Type B pancreatic cell (in vitro differentiated cells): ENCODE measurements at places on chromosomes 5 and 9.

- no peaks in the 10 kb centered on the region for H3K27me3 ChIP-seq
- H3K27ac ChIP-seq = no peak overlapping the region
- H3K4me3 ChIP-seq = no peak overlapping the region
- H3K36me3 ChIP-seq = peaks cover 40% of the 10 kb centered on the region
- DNase-seq = no peak
- H3K4me1 ChIP-seq = peaks cover 5% of the 10 kb centered on the region
Measured at GRCh38 chr5:109853377-109853776, 163.7 kb downstream of the MAN2A1 start.

DNA sequence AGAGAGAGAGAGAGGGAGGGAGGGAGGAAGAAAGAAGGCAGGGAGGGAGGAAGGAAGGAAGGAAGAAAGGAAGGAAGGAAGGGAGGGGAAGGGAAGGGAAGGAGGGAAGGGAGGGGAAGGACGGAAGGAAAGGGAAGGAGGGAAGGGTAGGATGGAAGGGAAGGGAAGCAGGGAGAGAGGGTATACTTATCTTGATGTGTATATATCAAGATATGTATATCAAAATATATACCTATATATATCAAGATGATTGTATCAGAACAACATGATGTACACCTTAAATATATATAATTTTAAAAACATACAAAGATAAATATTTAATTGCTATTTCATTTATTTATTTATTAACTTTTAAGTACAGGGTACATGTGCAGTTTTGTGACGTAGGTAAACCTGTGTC is 96.8 kb upstream of the ADAMTS16 start:
- DNase-seq = no peak
- H3K4me3 ChIP-seq = no peak overlapping the region
- H3K4me1 ChIP-seq = no peaks in the 10 kb centered on the region
- H3K36me3 ChIP-seq = no peaks in the 10 kb centered on the region
- H3K27ac ChIP-seq = no peak overlapping the region
- H3K27me3 ChIP-seq = peaks cover 3% of the 10 kb centered on the region

- H3K4me3 ChIP-seq = no peak overlapping the region
- DNase-seq = no peak
- H3K4me1 ChIP-seq = peaks cover 28% of the 10 kb centered on the region
- H3K27ac ChIP-seq = no peak overlapping the region
- no peaks in the 10 kb centered on the region for H3K36me3 ChIP-seq
Measured at GRCh38 chr9:120918931-120919842, 7.4 kb downstream of the TRAF1 start.

DNA sequence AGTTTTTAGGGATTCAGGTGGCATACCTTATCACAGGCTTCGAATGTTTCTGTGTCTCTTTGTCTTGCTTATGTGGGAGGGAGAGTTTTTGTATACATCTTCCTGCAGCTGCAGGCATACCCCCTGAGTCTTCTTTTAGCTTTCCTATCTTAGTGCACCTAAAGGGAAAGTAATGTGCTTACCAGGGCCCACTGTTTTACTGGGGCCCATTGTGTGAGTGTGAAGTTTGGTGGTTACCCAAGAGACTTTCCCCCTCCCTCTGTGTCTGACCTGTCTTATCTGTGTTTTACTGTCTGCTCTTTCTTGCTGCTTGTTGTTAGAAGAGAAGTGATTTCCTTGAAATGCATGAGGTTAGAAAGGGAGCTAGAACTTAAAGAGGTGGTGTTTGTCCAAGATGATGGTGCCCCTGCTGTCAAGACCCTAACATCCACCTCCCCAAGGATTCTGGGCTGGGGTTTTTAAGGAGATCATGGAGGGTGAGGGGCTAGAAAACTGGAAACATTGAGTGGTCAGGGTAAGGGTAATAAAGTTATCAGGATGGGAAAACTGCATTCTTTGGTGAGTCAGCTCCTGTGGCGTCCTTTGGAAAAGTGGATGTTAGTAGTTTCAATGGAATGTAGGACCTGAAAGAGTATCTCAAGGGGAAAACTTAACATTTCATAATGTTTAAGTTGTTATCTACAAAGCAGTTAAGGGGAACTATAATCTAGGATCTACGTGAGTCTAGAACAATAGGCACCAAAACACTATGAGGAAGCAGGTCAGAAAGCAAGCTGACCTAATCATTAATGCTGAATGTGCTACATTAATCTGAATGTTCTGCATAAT is 583.5 kb upstream of the TUSC1 start:
- H3K36me3 ChIP-seq = no peaks in the 10 kb centered on the region
- H3K4me1 ChIP-seq = no peaks in the 10 kb centered on the region
- DNase-seq = no peak
- no peak overlapping the region for H3K4me3 ChIP-seq
- peak overlapping the region; percentile 10 for H3K27ac ChIP-seq

DNA sequence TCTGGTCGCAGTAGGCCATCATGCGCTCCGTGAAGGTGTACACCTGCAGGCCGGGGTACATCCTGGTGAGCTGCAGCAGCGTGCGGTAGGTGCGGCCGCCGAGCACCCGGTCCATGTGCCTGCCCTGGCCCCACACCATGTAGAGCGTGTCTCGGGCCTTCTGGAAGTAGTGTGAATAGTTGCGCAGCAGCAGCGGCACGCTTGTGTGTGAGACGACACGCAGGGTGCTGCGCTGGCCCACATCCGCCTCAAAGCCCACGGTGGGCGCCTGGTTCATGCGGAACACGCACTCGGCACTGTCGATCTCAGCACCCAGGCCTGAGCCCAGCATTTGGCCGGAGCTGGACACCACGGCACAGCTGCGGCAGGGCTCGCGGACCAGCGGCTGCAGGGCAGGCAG is 4.5 kb downstream of the ST6GALNAC4 start:
- peaks cover 15% of the 10 kb centered on the region for H3K4me1 ChIP-seq
- H3K27ac ChIP-seq = no peak overlapping the region
- no peak for DNase-seq
- peaks cover 5% of the 10 kb centered on the region for H3K36me3 ChIP-seq

GRCh38 chr5:55134053-55134722 is 25.8 kb upstream of the GPX8 start:
- no peak overlapping the region for H3K4me3 ChIP-seq
- DNase-seq = no peak
- H3K36me3 ChIP-seq = no peaks in the 10 kb centered on the region
- H3K4me1 ChIP-seq = no peaks in the 10 kb centered on the region
- no peaks in the 10 kb centered on the region for H3K27me3 ChIP-seq

DNA sequence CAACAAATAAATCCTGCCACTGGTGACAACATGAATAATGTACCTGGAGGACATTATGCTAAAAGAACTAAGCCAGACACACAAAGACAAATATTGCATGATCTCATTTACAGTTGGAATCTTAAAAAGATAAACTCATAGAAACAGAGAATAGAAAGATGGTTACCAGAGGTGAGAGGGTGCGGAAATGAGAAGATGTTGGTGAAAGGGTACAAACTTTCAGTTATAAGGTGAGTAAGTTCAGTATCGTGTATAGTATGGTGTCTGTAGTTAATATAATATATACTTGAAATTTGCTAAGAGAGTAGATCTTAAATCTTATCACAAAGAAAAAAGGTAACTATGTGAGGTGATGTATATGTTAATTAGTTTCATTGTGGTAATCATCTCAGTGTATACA is 63.3 kb downstream of the PRRC1 start:
- no peaks in the 10 kb centered on the region for H3K36me3 ChIP-seq
- H3K27ac ChIP-seq = no peak overlapping the region
- H3K27me3 ChIP-seq = no peaks in the 10 kb centered on the region
- DNase-seq = no peak
- no peak overlapping the region for H3K4me3 ChIP-seq
